ENCODE measurements at places on chromosomes 12 and 14. TPM values are rescaled to one million over a fixed set of nuclear protein-coding genes. Genes with fewer than 3 reads are reported as not detected.

GRCh38 chr14:23431486-23431885 lies 4.0 kb downstream of the MYH7 start:
- no peak for DNase-seq

DNA sequence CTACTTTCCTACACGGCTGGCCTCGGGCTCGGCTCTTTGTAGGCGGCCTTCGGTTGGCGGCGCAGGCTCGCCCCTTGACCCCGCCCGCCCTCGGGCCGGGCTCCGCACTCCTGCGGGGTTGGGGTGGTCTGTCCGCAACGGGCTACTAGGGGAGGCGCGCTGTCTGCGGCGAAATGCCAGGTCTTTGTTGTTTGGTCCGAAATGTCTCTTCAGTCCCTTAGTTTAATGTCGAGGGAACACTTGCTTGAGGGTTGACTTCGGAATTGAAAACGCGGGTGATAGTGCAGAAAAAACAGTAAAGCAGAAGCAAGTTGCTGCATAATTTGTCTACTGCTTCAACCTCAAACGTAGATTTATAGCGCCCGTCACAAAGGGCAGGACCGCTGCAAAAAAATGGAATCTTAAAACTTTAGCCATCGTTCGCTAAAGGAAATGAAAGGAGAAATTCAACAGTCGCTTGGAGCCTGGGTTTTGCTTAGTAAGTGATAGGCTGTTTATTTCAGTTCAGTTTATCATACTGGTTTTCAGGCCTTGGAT lies 390 bp downstream of the JKAMP start:
- DNase-seq = no peak

DNA sequence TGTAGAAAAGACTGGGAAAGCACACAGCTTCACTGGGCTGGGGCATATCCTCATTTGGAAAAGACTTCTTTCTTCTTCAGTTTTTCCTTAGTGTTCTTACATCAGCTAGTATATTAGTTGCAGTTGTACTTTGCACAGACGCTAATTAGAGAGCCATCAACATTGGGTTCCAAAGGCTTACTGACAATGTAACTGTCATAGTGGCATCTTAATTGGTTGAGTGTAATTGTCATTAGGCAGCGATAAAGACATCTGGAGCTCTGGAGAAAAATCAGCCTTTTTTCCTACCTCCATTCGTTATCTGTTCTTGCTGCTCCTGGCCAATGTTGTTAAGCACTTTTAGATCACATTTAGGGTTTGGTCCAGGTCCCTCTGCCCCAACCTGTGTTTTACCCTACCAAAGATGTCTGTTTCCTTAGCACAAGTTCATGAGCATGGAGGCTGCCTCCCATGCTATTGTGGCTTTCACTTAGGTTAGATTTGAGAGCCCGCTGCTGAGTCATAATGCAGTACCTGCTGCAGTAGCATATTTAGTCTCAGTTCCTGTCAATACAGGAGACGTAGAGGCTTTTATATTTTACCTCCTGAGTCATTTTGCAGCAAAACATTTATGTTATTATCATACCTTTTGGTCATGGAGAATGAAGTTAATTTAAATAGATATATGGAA lies 49.2 kb downstream of the FBXW8 start:
- peak; percentile 49 for DNase-seq

GRCh38 chr14:97620066-97620465 lies 822.9 kb downstream of the VRK1 start:
- DNase-seq = no peak

DNA sequence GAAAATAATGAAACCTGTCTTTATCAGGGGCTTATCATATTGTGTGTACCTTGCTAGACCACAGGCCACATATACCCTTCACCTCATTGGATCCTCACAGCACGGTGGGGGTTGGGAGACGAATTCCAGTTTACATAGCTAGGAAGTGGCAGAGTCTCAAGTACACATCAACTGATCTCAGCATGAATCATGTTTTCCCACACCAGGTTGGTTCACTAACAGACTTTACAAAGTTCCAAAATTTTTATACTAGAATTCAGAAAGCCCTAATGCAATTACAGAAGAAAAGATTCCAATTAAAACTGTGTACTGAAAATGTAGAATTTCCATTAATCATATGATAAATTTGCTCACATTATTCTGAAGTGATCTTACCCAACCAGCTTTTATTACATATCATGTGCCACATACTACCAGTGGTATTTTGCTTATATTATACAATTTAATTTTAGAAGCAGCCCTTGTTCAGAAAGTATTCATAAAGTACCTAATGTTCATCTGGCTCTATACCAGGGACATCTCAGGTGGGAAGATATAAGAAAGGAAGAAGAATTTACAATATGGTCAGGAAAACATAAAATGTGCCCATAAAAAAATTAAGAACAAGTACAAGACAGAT lies 196.2 kb downstream of the ITPR2 start:
- no peak for DNase-seq

GRCh38 chr12:79822475-79822874 lies 112.4 kb downstream of the PPP1R12A start:
- DNase-seq = no peak

DNA sequence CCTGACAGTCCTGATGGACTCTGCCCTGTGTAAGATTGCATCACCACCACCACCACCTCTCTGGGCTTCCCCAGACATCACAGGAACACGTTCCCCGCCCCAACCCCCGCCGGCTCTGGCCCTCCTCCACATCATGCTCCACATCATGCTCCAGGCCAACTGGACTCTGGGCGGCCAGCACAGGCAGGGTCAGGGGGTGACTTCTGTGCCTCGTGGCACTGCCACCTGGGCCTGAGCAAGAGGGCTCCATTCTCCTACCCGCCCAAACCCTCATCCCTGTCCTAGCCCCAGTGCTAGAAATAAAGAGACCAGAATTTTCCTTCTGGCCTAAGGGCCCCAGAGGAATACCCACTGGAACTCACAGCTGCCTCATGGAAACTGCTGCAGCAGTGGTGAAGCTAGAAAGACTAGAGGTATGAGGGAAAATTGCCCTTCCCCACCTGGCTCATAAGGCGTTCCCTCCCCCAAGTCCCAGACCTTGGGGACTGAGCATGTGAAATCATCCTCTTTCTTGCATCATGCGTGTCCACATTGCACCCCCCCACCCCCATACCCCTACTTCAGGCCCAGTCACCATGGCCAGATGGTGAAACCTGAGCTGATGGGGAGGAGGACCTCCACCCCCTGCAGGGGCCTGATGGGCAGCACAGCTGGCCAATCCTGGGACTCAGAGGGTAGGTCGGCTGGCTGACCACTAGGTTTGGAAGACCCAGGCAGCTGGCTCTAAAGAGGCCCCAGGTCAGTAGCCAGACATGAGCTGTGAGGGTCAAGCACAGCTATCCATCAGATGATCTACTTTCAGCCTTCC lies at the start of gene INHBE:
INHBE (plus strand) TSS at position 742 of the 808 bp plus-strand sequence. CDS start 230 bp downstream, outside the sequence.
- no peak for DNase-seq

GRCh38 chr12:92226071-92226661 lies 80.5 kb upstream of the BTG1 start:
- no peak for DNase-seq

- no peak for DNase-seq
These were observed 147.2 kb upstream of the DYRK2 start for GRCh38 chr12:67501362-67501761.

The SLC38A2 gene
- total RNA-seq = 254 TPM

DNA sequence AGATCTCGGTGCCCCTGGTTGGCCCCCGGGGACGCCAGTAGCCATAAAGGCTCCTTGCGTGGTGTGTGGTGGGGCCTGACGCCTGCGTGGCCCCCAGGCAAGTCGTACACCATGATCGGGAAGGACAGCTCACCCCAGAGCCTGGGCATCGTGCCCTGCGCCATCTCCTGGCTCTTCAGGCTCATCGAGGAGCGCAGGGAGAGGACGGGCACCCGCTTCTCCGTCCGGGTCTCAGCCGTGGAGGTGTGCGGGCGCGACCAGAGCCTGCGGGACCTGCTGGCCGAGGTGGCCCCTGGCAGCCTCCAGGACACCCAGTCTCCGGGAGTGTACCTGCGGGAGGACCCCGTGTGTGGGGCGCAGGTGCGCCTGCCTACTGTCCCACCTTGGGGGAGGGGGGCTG lies 34.5 kb downstream of the KIF26A start:
- no peak for DNase-seq

All from G401 (cell line).